ENCODE measurements at places on chromosomes 16 and 17. TPM values are rescaled to one million over a fixed set of nuclear protein-coding genes. Genes with fewer than 3 reads are reported as not detected.

GPR179 gene
- under 0.01 TPM for total RNA-seq

ELAC2 gene
- total RNA-seq = 63.9 TPM

CD300LB gene
- total RNA-seq = not detected

NUDT21 gene
- 83.8 TPM for total RNA-seq

ETV4 gene
- 4.7 TPM for total RNA-seq

RNU2-1 gene
- not detected for total RNA-seq

CPHXL2 gene
- not detected for total RNA-seq

CYGB gene
- 11.7 TPM for total RNA-seq

HAS3 gene
- 0.32 TPM for total RNA-seq

MYH3 gene
- total RNA-seq = 0.43 TPM

PLD2 gene
- 11.7 TPM for total RNA-seq

IKZF3 gene
- total RNA-seq = under 0.01 TPM

DNAJA2 gene
- total RNA-seq = 101 TPM

AIPL1 gene
- not detected for total RNA-seq

ACSF3 gene
- total RNA-seq = 20.7 TPM

NDUFAB1 gene
- total RNA-seq = 78.9 TPM

SLFN12L gene
- total RNA-seq = not detected

SALL1 gene
- 3.5 TPM for total RNA-seq

CHST4 gene
- not detected for total RNA-seq

PIPOX gene
- total RNA-seq = 1.7 TPM

OSGIN1 gene
- 3.2 TPM for total RNA-seq

PPP1R27 gene
- total RNA-seq = not detected

MYL4 gene
- total RNA-seq = not detected

STH gene
- total RNA-seq = not detected

CES3 gene
- not detected for total RNA-seq

WDR59 gene
- 13.9 TPM for total RNA-seq

TBC1D26 gene
- total RNA-seq = not detected

IQCK gene
- 5.2 TPM for total RNA-seq

ABCC6 gene
- total RNA-seq = 2.6 TPM

SOST gene
- not detected for total RNA-seq

MFSD6L gene
- not detected for total RNA-seq

CLDN6 gene
- total RNA-seq = not detected

RGS11 gene
- 0.64 TPM for total RNA-seq

KRTAP3-1 gene
- total RNA-seq = not detected

ARHGAP44 gene
- total RNA-seq = 0.64 TPM

CNGB1 gene
- not detected for total RNA-seq

PRAC2 gene
- not detected for total RNA-seq

CTRB1 gene
- total RNA-seq = not detected

HSPB9 gene
- not detected for total RNA-seq

EVI2A gene
- total RNA-seq = 0.32 TPM

LITAFD gene
- not detected for total RNA-seq

HSBP1 gene
- total RNA-seq = 39.9 TPM

ACSM2A gene
- not detected for total RNA-seq

CDH15 gene
- under 0.01 TPM for total RNA-seq

PRSS22 gene
- not detected for total RNA-seq

TOX3 gene
- total RNA-seq = not detected

HBM gene
- not detected for total RNA-seq

ZNF205 gene
- total RNA-seq = 14.2 TPM

Data from fibroblast of villous mesenchyme (primary cell).